ENCODE measurements at places on chromosomes 12 and 14.

GRCh38 chr12:54933376-54933775 lies 51.2 kb downstream of the TESPA1 start:
- no peaks in the 10 kb centered on the region for H3K4me1 ChIP-seq
- H3K4me3 ChIP-seq, result no peak overlapping the region
- DNase-seq, result no peak
- no peak overlapping the region for H3K27ac ChIP-seq
- no peaks in the 10 kb centered on the region for H3K36me3 ChIP-seq

DNA sequence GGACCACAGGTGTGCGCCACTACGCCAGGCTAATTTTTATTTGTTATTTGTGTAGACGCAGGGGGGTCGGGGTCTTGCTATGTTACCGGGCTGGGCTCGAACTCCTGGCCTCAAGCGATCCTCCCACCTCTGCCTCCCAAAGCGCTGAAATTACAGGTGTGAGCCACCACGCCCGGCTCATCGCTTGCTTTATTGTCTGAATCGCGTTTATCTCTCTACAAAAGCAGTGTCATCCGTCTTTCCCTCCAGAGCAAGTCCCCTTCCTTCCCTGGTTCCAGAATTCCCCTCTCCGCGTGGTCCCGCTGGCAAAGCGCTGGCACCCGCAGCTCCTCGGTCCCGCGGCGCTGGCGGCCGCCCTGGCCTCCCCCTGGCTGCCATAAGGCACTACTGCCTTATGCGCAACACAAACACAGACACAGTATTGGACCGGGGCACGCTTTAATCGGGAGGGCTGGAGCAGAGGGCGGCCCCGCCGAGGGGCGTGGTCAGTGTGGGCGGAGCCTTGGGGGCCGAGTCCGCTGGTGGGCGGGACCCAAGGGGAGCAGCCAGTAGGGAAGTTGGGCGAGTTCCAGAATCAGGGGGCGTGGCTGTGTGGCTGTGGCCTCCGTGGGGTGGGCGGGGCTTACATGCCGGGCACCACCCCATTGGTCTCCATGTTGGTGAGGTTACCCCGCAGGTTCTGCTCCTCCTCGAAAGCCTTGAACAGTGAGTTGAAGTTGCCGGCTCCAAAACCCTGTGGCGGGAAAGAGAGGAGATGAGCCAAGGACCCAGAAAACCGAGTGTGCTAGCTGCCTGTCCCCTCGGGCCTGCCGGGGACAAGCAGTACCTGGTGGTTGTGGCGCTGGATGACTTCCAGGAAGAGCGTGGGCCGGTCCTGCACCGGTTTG lies 19.3 kb downstream of the HPD start:
- no peaks in the 10 kb centered on the region for H3K36me3 ChIP-seq
- peak overlapping the region; percentile 74 for H3K4me3 ChIP-seq
- H3K27ac ChIP-seq, result peak overlapping the region; percentile 67
- no peaks in the 10 kb centered on the region for H3K4me1 ChIP-seq

- no peak overlapping the region for H3K4me3 ChIP-seq
- H3K36me3 ChIP-seq, result no peaks in the 10 kb centered on the region
- no peaks in the 10 kb centered on the region for H3K4me1 ChIP-seq
- H3K27ac ChIP-seq, result no peak overlapping the region
- no peaks in the 10 kb centered on the region for H3K27me3 ChIP-seq
These were observed 8.7 kb downstream of the CLEC4E start for GRCh38 chr12:8532045-8532444.

DNA sequence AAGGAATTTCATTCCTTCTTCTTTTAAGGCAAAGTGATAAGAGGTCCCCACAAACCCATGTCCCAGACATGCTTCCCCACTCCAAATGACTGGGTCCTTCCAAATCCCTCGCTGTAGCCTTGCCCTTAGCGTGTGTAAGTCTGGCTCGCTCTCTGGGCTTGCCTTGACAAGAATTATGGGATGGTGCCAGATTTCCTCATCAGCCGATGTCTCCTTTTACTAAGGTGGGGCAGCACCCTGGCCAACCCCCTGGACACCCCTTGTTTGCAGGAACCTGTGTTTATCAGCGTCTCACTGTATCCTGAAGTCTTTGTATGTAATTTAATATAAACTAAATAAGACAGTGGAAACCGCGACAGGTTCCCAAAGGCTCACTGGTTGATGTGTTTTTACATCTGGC lies 493.3 kb downstream of the EGLN3 start:
- no peak overlapping the region for H3K4me3 ChIP-seq
- DNase-seq, result no peak
- no peak overlapping the region for H3K27ac ChIP-seq
- no peaks in the 10 kb centered on the region for H3K27me3 ChIP-seq
- no peaks in the 10 kb centered on the region for H3K4me1 ChIP-seq

DNA sequence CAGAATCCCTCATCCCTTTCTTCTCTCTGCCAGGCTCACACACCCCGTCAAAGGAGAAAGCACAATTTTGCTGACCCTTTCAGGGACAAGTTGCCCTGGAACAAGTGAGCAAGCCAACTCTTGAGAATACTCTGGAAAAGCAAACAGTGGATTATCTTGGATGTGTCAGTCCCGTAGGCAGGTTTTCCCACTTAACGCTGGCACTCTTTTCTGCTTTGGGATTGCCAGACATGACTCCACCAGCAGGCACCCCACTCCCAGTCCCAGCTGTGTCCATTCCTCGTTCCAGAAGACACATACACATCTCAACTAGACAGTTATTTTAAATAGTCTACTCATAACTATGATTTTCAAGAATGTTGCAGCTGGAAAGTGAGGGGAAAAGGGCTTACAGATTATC lies 145.5 kb upstream of the CDKN3 start:
- no peak for DNase-seq
- H3K27ac ChIP-seq, result no peak overlapping the region
- H3K4me1 ChIP-seq, result no peaks in the 10 kb centered on the region
- no peak overlapping the region for H3K4me3 ChIP-seq

Measured in psoas muscle (tissue), 8 donors.